ENCODE measurements at places on chromosomes 1 and 21.

DNA sequence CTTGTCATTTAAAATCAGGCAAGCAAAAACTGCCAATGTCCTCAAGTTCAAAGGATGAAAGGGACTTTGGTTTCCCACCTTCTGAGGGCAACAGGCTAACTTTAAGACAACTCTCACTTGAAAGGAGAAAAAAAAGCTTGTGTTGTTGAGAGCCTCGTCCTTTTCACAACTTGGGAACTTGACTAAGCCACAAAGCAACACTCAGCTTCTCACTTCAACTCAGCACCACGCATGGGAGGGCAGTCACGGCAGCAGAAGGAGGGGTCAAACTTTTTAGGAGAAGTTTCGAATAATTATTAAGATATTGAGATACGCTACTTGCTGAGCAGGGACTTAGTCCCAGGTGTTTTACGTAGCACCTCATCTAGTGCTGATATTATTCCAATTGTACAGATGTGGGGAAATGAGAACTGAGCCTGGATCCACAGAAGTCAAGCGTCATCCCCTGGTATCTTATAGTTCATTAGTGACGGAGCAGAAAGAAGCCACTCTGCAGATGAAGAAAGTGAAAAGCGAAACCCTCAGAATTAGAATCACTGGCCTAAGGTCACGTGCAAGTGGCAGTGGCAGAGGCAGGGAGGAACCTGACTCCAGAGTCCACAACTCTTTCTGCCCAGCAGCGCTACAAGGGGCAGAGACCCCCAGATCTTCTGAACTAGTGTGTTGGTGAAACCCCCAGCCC lies 83.6 kb downstream of the JAK1 start:
- no peak for DNase-seq

- no peak for DNase-seq
Observed at GRCh38 chr1:21174654-21175323, 1.9 kb downstream of the EIF4G3 start.

GRCh38 chr1:34858901-34859445 lies 576 bp downstream of the SMIM12 start:
- DNase-seq: peak; percentile 32

- no peak for DNase-seq
Observed at GRCh38 chr1:61315011-61315410, 232.7 kb downstream of the NFIA start.

DNA sequence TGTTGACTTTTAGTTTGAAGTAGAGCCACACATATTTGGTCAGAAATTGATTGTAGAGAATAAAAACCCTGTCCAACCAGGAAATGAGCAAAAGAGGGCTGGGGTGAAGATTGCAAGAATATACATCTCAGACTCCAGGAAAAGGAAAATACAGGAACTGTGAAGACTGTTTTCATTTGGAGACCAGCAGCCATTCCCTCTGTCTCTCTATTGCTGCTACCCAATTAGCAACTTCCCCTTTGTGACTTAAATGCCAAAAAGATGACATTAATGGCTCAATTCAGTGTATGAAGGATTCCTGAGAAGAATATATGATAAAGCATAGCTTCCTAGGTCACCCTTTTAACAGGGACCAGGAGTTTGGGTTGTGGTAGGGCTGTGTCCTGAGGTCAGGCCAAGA lies 31.6 kb upstream of the CEP350 start:
- peak; percentile 10 for DNase-seq

GRCh38 chr1:24109686-24110475 lies 2.1 kb downstream of the MYOM3 start:
- DNase-seq: no peak

- no peak for DNase-seq
Observed at GRCh38 chr1:19356266-19356665, 44.1 kb downstream of the SLC66A1 start.

DNA sequence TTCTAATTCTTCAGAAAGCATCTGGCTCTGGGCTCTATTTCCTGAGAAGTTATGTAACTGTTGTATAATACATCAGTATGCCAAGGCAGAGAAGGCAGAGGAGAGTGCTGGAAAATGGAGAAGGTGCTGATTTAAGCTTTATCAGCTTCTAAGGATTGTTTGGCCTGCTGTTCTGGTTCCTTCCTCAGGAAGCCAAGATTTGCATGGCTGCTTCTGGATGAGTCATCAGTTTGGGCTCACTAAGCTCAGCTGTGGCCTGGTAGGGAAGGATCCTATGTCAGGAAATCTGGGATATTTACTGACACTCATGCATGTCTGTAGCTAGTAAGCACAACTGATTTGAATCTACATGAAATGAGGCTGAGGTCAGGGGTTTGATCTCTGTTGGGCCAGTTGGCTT lies 73.2 kb upstream of the ADGRL4 start:
- no peak for DNase-seq

GRCh38 chr1:1171161-1171545 lies 2.5 kb upstream of the TTLL10 start:
- no peak for DNase-seq

DNA sequence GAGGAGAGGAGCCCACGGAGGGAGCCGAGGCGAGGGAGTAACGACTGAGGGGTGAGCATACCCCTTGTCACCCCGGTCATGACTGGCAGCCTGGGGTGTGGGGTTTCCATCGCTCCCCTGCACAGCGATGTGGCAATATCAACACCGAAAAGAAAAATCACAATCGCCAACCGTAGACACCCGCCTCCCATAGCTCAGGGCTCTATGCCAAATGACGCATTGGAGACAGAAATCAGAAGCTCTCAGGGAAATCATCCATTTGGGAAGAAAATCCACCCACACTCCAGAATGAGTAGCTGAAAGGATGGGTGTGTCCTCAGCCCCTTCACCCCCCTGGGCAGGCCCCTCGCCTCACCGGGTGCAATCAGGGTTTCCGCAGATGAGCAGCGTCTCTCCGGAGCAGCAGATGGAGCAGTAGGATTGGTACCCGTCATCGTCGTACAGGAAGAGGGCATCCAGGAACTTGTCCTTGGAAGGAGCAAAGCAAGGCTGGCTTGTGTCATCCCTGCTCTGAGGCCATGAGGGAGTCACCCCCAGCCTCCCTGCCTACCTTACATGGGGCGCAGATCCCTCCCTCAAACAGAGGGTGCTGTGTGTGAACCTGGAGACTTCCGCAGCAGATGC lies 2.5 kb downstream of the DNMT3L start:
- no peak for DNase-seq

- peak; percentile 27 for DNase-seq
Observed at GRCh38 chr1:212070720-212071302, 35.3 kb downstream of the DTL start.

DNA sequence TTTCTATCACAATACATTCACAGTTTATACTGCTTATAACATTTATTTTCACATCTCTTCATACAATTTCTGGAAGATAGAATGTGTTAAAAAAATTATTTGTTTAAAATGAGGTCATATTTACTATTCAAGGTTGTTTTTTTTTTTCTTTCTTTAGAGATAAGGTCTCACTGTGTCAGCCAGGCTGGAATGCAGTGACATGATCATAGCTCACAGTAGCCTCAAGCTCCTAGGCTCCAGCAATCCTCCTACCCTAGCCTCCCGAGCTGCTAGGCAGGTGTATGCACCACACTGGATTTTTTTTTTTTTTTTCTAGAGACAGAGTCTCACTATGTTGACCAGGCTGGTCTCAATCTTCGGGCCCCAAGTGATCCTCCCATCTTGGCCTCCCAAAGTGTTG lies 19.0 kb upstream of the RNF11 start:
- no peak for DNase-seq

DNA sequence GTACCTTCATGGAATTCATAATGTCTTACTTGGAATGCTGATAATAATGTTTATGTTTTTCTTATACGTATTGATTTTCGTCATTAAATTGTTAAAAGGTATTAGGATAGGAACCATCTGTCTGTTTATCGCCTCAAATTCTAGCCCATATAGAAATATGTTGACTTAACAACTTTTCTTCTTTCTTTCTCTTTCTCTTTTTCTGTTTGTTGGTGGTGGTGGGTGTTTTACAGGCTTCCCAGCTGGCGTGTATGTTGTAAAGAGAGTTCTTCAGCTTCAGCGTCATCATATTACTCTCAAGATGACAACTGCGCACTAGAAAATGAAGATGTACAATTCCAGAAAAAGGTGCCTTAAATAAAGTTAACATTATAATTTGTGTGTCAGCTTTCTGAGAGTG lies 18.3 kb downstream of the SUCO start:
- no peak for DNase-seq
